T-helper 2 cell (primary cell): ENCODE measurements at places on chromosomes 1 and 21.

DNA sequence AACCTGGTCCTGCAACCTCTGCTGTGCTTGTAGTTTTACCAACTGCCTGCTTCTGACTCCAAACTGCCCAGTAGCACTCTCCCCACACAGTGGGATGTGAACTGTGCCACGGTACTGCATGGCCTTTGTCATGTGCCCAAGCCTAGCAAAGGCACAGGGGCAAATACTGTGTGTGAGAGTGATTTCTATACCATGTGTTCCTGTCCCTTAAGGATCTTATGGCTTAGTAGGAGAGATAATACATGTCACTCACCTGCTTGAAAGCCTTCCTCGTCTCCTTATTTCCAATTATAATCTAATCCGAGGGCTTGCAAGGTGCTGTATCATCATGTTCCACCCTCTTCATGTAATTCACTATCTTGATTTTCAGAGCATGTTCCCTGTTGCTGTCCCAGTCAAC is 51.3 kb downstream of the UBE4B start:
- DNase-seq, result no peak

DNA sequence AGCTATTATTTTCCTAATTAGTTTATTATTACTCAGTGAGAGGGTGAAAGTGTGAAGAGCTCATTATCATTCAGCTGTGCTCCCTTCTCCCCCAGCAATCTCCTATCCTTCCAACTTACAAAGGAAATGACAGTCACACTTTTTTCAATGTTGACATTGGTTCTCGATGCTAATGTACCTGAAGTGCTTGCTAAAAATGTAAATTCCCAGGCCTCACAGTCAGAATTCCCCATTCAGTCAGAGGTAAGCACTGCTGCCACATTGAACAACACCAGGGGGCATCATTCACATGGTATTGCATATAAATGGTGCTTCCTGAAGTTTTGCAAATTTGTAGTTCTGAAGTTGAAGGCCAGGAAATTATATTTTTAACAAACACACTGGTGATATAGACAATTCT is 132.7 kb upstream of the FOXD3 start:
- DNase-seq, result no peak

DNA sequence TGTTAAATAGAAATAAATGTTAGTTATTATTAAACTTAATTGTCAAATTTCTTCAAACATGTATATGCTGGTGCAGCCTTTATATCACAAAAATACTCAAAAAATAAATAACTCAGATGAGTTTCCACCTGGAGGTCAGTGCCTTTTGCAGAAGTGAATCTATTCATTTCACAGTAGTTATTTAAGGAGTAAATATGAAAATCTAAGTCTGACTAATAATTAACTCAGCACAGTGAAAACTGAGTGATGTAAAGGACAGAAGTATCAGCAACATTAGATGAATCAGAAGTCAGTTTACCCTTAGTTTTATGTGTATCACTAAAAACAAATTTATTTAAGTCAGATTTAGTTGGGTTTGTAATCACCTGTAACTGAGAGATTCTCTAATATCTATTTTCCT is 2135.4 kb downstream of the MRPL39 start:
- DNase-seq, result no peak

GRCh38 chr1:171674431-171675405 is 22.2 kb upstream of the MYOC start:
- DNase-seq, result no peak
